ENCODE measurements at places on chromosomes 1 and 21.

DNA sequence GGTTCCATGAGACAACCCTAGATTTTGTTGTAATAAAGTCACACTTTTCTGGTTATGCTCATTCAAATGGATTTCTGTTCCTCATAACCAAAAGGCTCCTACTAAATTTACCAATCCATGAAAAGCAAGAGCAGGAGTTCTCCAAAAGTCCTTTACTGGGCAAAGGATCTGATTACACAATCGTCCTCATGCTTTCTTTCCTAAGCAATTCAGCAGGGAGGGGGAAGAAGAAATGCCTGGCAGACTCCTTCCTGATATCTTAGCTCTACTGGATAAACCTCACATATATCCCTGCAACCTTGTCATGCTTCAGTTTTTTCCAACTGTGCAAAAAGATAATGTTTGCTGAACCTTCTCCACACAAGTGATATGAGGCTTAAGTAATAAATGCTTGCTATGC is 67.6 kb upstream of the GUCA2B start:
- DNase-seq: no peak

DNA sequence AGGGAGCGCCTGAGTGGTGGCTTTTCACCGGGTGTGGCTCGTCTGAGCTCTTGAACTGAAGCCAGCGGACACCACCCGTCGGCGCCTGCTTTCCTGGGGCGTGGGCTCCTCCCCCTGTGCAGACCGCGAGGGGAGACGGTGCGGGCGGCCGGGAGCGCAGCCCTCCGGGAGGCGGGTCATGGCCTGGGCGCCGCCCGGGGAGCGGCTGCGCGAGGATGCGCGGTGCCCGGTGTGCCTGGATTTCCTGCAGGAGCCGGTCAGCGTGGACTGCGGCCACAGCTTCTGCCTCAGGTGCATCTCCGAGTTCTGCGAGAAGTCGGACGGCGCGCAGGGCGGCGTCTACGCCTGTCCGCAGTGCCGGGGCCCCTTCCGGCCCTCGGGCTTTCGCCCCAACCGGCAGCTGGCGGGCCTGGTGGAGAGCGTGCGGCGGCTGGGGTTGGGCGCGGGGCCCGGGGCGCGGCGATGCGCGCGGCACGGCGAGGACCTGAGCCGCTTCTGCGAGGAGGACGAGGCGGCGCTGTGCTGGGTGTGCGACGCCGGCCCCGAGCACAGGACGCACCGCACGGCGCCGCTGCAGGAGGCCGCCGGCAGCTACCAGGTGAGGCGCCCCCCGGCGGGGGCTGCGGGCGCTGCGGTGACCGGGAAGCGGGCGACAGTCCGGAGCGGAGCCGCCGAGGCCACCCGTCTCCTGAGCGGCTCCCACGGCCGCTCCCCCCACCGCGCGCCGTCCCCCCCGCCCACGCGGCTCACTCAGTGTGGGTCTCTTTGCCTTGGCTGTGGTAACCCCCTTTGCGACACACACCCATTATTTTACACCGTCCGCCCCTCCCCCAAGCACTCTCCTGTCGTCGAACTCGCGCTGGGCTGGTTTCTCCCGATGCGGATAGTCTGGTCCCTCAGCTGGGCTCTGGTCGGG is at the start of gene TRIM58:
TSS of gene TRIM58 (plus strand) at position 119 of the 916 bp plus-strand sequence. CDS start at position 179, 60 bp downstream.
- DNase-seq: no peak

GRCh38 chr1:6860401-6860800 is 75.1 kb downstream of the CAMTA1 start:
- DNase-seq: no peak

DNA sequence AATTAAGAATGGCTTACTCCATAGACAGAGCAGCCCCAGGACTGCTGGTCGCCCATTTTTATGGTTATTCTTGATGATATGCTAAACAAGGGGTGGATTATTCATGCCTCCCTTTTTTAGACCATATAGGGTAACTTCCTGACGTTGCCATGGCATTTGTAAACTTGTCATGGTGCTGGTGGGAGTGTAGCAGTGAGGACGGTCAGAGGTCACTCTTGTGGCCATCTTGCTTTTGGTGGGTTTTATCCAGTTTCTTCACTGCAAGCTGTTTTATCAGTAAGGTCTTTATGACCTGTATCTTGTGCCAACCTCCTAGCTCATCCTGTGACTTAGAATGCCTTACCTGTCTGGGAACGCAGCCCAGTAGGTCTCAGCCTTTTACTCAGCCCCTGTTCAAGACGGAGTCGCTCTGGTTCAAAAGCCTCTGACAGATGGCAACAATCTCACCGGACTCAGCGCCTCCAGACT is 5.2 kb upstream of the AGPAT3 start:
- DNase-seq: no peak

GRCh38 chr1:58447886-58448285 is 98.6 kb downstream of the OMA1 start:
- DNase-seq: no peak

GRCh38 chr1:225999912-226000337 is 782 bp upstream of the SDE2 start:
- no peak for DNase-seq

DNA sequence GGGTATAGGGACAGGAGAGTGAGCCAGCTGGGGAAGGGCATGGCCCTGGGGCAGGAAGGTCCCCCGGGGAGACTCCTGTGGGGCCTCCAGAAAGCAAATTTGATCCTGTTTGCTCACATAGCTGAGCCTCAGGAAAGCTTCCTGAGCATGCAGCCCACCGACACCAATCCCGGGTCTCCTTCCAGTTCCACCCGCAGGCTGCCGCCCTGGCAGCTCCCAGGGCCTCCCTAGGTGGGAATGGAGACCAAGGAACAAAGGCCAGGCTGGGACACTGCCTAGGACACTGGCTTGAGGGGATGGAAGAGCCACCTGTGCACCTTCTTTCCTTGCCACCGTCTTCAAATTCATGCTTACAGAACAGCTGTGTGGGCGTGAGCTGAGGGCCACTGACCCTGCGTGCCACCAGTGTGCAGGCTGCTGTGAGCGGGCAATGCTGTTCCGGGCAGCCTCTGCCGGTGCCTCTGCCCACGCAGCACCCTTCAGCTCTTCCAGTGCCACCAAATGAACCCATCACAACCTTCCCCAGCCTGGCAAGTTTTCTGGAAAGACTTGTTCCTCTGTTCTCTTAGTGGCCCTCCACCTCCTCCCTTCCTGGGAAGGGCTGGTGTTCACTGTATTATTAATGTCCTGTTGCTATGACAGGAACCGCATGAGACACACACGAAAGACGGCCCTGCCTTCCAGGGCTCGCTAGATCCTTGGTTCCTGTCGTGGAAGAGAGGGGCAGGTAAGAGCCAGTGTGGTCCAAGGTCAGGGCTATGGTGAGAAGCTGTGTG is 53.6 kb downstream of the ACBD3 start:
- no peak for DNase-seq

- DNase-seq: no peak
Observed at GRCh38 chr1:113256348-113256729, 134.0 kb upstream of the MAGI3 start.

DNA sequence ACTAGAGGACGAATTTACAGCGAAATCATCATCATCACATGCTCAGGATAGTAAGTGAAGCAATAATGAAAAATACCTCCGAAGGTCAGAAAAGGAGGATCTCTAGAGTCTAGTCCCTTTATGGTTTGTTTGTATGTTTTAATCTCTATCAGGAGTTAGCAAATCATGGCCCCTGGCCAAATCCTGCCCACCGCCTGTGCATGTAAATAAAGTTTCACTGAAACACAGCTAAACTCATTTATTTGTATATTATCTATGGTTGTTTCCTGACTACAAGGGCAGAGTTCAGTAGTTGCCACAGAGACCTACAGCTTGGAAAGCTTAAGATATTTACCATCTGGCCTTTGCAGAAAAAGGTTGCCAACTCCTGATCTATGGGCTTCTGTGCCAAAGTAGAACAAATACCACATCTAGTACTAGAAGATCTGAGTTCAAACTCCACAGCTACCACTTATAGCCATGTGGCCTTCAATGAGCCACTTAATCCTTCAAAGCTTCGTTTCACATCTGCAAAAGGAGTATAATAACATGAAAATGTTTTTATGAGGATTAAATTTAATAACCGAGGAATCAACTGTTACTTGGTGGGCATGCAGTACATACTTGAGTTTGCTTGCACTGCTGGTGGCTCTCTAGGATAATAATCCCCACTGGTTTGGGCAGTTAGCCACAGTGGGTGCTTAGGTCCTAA is 94.0 kb upstream of the KIF26B start:
- DNase-seq: no peak

DNA sequence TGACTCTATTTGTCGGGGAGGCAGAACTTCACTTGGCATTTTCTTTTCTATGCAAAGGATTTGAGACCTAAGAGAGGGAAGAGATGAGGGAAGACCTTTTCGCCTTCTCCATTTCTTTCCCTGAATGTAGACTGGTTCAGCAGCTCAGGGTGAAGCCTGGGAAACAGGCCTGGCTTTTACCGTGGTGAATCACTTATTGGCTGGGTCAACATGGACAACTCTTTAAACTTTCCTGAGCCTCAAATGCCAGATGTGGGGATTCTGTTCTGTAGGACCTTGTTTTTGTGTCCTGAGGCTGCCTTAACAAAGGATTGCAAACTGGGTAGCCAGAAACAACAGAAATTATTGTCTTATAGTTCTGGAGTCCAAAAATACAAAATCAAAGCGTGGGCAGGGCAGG is 455.8 kb upstream of the VAMP3 start:
- DNase-seq: no peak

GRCh38 chr1:43565600-43566360 is 35.1 kb downstream of the PTPRF start:
- no peak for DNase-seq

GRCh38 chr1:16145030-16145661 is 10.7 kb downstream of the EPHA2 start:
- DNase-seq: no peak

DNA sequence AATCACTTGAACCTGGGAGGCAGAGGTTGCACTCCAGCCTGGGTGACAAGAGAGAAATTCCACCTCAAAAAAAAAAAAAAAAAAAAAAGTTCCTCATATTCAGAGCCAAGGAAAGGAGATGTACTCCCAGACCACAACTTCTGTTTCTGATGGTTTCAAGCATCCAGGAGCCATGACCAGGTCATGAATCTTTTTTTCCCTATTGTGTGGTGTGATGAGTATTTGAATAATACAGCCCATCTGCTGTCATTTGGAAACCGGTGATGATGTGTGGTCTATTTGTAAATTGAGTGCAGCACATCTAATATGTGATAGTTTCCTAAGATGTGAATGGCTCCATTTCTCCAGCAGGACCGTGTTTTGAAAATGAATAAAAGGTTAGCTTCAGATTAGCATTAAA is 18.6 kb downstream of the PIK3CD start:
- no peak for DNase-seq

- DNase-seq: no peak
Observed at GRCh38 chr1:106768077-106768476, 288.4 kb upstream of the PRMT6 start.

GRCh38 chr1:161172776-161173376 is 4.4 kb downstream of the B4GALT3 start:
- DNase-seq: no peak

DNA sequence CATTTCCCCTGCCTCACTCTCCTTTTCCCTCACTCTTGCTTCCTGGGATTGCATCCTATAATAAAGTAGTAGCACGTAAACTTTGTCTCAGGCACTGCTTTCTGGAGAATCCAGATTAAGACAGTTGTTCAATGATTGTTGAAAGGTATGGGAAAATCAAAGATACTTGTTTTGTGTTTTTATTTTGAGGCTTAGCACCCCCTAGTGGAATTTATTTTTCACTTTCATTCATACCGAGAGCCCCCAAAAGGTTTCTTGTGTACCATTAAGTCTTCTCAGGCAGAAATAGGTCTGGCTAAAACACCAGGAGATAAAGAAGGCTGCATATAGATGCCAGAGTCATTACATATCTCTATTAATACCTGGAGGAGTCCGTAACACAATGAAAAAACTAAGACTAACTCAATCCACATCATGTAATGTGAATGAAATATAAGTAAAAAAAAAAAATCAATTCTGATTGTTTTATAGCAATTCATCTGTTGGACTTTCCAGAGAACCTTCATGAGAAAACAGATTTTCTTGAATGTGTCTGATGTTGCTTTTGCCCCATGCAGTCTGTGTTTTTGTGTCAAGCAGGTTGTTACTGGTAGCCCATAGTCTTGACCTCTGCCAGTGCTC is 103.5 kb downstream of the RPE65 start:
- DNase-seq: peak; percentile 7

DNA sequence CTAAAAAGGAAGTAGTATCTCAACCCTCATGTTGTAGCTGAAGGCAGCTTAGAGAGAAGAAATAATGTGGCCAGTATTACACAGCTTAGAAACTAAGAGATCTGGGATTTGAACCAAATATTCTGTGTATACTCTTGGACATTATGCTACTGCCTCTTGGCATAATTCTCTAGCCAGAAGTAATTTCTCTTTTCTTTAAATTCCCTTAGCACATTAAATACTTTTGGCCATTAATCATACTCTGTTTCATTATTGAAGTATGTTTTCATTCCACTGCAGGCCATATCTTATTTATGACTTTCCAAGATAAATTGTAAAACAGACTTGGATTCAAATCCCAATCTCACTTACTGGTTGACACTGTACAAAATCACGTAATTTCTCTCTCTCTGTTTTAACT is 181.3 kb upstream of the SPAG17 start:
- no peak for DNase-seq

- DNase-seq: no peak
Observed at GRCh38 chr1:168987330-168987729, 119.2 kb upstream of the ATP1B1 start.

GRCh38 chr1:83828456-83828855 is 170.5 kb downstream of the TTLL7 start:
- no peak for DNase-seq

GRCh38 chr1:115089420-115090185 is at the start of gene TSPAN2:
Gene TSPAN2 (minus strand): TSS chr1:115089503. CDS start chr1:115089432, 71 bp downstream.
- no peak for DNase-seq

DNA sequence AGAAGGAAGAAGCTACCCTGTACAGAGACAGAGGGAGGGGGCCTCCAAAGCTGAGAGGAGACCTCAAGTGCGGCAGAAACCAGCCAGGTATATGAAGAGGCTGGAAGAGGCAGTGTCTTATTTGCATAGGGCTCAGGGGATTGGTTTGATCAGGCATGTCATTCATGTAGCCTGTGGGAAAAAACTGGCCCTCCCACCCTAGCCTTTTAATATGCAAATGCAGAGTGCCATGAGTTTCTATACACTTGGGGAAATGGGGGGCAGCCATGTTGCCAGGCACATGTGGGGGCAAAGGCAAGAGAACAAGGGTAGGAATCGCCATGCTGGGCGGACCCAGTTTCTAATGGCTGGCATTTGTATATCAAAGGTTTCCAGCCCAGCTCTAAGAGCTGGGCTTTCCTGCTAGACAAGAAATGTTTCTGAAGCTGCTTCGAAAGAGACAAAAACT is 172.7 kb downstream of the RASAL2 start:
- DNase-seq: no peak

- DNase-seq: no peak
Observed at GRCh38 chr1:89945852-89946476, 48.9 kb upstream of the ZNF326 start.

GRCh38 chr1:192654591-192655251 is 18.8 kb downstream of the RGS13 start:
- no peak for DNase-seq
